Calu3 (cell line): ENCODE measurements at places on chromosomes 1 and 21. TPM values are rescaled to one million over a fixed set of nuclear protein-coding genes. Genes with fewer than 3 reads are reported as not detected.

GRCh38 chr1:34441259-34442069 is 264.8 kb downstream of the C1orf94 start:
- DNase-seq: no peak
- H3K4me3 ChIP-seq: no peak overlapping the region
- H3K27ac ChIP-seq: no peak overlapping the region
- H3K36me3 ChIP-seq: no peaks in the 10 kb centered on the region
- H3K4me1 ChIP-seq: no peaks in the 10 kb centered on the region

The CYP4B1 gene
- total RNA-seq: 0.92 and 1.2 TPM in 2 replicates

DNA sequence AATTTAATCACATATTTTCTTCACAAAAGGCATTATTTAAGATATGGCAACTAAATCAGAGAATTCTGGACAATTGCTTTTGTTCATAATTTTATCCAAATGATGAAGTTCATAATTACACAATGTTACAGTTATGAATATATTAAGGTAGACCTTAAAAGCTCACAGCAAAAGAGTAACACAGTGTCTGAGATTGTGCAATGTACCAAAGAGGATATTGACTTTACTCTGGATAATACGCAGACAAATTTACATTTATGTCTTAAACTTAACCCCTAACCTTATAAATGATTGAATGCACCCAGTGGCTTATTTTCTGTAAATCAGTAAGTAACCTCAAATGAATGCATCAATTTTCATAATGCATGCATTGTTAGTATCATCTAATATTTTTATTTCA is 216.2 kb upstream of the SAMSN1 start:
- H3K36me3 ChIP-seq: no peaks in the 10 kb centered on the region
- no peak overlapping the region for H3K27ac ChIP-seq
- H3K4me1 ChIP-seq: no peaks in the 10 kb centered on the region
- no peak overlapping the region for H3K4me3 ChIP-seq
- DNase-seq: no peak

DNA sequence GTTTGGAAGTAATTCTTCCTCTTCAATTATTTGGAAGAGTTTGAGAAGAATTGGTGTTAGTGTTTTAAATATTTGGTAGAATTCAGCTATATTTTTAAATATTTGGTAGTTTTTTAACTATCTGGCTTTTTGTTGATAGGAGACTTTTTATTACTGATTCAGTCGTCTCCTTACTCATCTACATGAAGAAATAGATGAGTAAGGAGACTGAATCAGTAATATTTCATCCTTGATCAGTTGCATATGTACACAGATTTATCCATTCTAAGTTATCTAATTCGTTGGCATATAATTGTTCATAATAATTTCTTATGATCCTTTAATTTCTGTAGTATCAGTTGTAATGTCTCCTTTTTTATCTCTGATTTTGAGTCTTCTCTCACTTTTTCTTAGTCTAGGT is 224.1 kb downstream of the GPR52 start:
- H3K4me1 ChIP-seq: no peaks in the 10 kb centered on the region
- H3K27me3 ChIP-seq: no peaks in the 10 kb centered on the region
- H3K36me3 ChIP-seq: no peaks in the 10 kb centered on the region
- DNase-seq: no peak
- H3K27ac ChIP-seq: no peak overlapping the region

DNA sequence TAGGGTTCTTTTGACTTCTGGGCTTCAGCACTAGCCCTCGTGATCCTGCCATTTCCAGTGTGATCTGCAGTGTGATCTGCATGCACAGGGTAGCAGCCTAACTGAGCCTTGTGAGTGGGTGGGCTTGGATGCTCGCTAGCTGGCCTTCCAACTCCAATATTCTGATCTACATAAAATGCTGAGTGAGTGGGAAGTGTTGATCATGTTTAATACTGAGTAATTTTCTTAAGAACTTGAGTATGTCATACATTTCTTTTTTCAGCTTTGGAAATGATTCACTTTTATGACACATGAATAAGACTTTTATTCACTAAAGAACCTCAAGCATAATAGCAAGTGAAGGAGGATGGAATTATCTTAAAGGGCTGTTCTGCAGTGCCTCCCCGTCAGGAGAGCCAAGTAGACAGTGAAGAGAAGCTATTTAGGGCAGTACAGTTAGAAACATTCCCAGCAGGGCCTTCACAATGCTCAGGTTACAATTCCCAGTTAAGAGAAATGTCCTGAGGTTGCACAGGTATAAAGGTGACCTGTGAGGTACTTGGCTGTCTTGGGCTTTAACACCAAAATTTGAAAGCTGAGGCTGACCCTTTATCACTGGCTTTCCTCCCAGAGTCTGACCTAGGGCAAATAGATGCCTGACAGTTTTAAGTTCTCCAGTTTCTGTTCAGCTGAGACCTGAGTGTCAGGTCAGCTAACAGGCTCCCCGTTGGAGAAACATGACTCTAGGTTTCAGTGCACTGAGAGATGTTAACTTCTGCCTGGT is 29.1 kb upstream of the LRRC8C start:
- peaks cover 30% of the 10 kb centered on the region for H3K4me1 ChIP-seq
- H3K27me3 ChIP-seq: no peaks in the 10 kb centered on the region
- DNase-seq: no peak
- no peaks in the 10 kb centered on the region for H3K36me3 ChIP-seq
- no peak overlapping the region for H3K27ac ChIP-seq

GRCh38 chr1:36709869-36710481 is 227.3 kb upstream of the CSF3R start:
- no peak overlapping the region for H3K4me3 ChIP-seq
- H3K36me3 ChIP-seq: no peaks in the 10 kb centered on the region
- H3K4me1 ChIP-seq: no peaks in the 10 kb centered on the region
- no peaks in the 10 kb centered on the region for H3K27me3 ChIP-seq

DNA sequence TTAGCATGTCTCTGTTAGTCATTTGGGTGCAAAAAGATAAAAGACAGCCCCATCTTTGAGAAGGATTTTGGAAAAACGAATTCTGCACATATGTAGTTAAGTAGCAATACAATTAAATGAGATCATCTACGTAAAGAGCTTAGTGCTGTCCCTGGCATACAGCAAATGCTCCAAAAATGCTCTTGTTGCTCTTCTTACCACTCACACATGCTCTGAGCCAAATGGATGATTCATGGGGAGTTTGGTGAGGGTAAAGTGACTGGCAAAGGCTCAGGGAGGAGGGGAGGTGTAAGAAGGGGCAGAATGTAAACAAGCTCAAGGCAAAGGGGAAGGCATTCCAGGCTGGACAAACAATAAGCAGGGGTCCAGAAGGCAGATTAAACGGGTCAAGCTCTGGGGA is 191.9 kb downstream of the AK5 start:
- no peaks in the 10 kb centered on the region for H3K36me3 ChIP-seq
- DNase-seq: no peak
- no peaks in the 10 kb centered on the region for H3K4me1 ChIP-seq
- H3K27me3 ChIP-seq: peaks cover 14% of the 10 kb centered on the region
- no peak overlapping the region for H3K4me3 ChIP-seq

- no peak overlapping the region for H3K27ac ChIP-seq
- H3K27me3 ChIP-seq: no peaks in the 10 kb centered on the region
- DNase-seq: no peak
- peaks cover 19% of the 10 kb centered on the region for H3K4me1 ChIP-seq
- no peaks in the 10 kb centered on the region for H3K36me3 ChIP-seq
- no peak overlapping the region for H3K4me3 ChIP-seq
Observed at GRCh38 chr1:209398313-209398991, 185.1 kb upstream of the CAMK1G start.

- H3K4me3 ChIP-seq: no peak overlapping the region
- H3K27me3 ChIP-seq: no peaks in the 10 kb centered on the region
- DNase-seq: no peak
- peaks cover 15% of the 10 kb centered on the region for H3K4me1 ChIP-seq
- H3K36me3 ChIP-seq: peaks cover 10% of the 10 kb centered on the region
Observed at GRCh38 chr21:45423968-45424853, 19.2 kb downstream of the COL18A1 start.

- no peak overlapping the region for H3K4me3 ChIP-seq
- H3K36me3 ChIP-seq: no peaks in the 10 kb centered on the region
- H3K4me1 ChIP-seq: no peaks in the 10 kb centered on the region
- no peak overlapping the region for H3K27ac ChIP-seq
- no peak for DNase-seq
Observed at GRCh38 chr1:205878026-205878425, 28.1 kb upstream of the PM20D1 start.

The NHLH1 gene
- total RNA-seq: 1.4 and 1.6 TPM in 2 replicates

GRCh38 chr1:24141311-24141997 is 1.5 kb downstream of the IL22RA1 start:
- H3K4me1 ChIP-seq: peaks cover 12% of the 10 kb centered on the region
- no peaks in the 10 kb centered on the region for H3K27me3 ChIP-seq
- no peak overlapping the region for H3K4me3 ChIP-seq
- H3K36me3 ChIP-seq: peaks cover 5% of the 10 kb centered on the region

GRCh38 chr1:211033921-211034525 is 99.9 kb downstream of the KCNH1 start:
- H3K27ac ChIP-seq: no peak overlapping the region
- no peaks in the 10 kb centered on the region for H3K36me3 ChIP-seq
- peaks cover 12% of the 10 kb centered on the region for H3K4me1 ChIP-seq
- no peak for DNase-seq
- no peaks in the 10 kb centered on the region for H3K27me3 ChIP-seq

The TFF1 gene
- total RNA-seq: 0.76 TPM in 1 of 2 replicates, not detected in the other
